ENCODE measurements at places on chromosomes 12 and 14. TPM values are rescaled to one million over a fixed set of nuclear protein-coding genes. Genes with fewer than 3 reads are reported as not detected.

STYK1 gene
- 0.33 TPM for total RNA-seq

GUCY2C gene
- under 0.01 TPM for total RNA-seq

DHRS2 gene
- total RNA-seq, result 0.28 TPM

MLXIP gene
- 10.1 TPM for total RNA-seq

Data from thymus (tissue), 14 donors.